ENCODE measurements at places on chromosomes 1 and 21.
A peak's percentile ranks its signal among the peaks of the same experiment; 100 is the strongest.

- no peak for DNase-seq
Measured at GRCh38 chr21:41825216-41825615, 53.9 kb downstream of the PRDM15 start.

DNA sequence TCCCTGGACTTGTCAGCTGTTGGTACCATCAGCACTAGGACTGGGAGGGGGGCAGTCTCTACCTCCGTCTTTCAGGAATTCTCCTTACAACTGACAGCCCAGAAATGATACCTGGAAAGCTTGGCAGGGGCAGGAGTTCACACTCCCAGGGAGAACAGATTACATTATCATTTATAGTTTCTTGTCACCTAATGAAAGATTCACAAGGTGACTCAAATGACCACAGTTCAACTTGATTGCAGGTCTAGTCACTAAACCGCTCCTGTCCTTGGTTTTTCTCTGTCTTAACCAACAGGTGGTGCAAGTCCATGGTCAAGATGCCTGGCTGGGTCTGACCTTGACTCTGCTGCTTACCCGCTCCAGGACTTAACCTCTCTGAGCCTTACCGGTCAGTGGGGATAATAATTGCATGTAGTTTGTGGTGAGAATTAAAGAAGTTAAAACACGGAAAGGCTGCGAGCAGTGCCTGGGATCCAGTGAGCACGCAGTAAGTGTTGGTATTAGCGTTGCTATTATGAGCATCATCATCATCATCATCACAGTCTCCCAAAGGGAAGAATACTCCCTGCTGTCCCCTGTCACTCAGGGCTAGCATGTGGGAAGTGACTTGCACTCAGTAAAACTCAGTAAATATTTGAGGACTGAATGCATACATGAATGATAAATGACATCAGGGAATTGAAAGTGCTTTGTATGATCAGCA is 125.3 kb upstream of the CD34 start:
- peak; percentile 52 for DNase-seq

GRCh38 chr1:155010211-155010918 is 7.8 kb downstream of the ZBTB7B start:
- no peak for DNase-seq

- peak; percentile 47 for DNase-seq
Measured at GRCh38 chr21:44082648-44083440, 24.4 kb upstream of the PWP2 start.

DNA sequence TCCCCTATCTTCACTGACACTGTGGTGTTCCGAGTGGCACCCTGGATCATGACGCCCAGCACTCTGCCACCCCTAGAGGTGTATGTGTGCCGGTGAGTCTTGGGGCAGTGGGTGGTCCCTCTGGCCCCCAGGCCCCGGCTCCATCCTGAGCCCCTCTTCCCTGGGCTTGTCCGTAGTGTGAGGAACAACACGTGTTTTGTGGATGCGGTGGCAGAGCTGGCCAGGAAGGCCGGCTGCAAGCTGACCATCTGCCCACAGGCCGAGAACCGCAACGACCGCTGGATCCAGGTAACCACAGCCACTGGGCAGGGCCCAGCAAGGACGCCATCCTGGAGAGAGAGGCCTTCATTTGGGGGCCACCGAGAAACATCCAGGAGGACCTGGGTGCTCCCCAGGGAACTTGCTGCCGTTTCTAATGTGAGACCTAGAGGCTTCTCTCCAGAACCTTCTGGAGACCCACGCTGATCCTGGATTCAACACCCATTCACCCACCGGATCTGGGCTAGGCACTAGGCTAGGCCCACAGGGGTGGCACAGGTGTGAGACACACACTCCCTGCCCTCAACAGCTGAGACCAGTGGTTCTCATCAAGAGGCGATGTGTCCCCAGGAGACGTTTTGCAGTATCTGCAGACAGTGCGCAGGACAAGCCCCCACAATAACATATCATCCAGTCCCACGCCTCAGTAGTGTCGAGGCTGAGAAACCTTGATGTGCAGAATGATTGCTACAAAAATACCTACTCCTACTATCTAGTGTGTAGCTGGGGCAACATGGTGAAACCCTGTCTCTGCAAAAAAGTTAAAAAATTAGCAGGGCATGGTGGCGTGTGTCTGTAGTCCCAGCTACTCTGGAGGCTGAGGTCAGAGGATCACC is 22.2 kb downstream of the PADI3 start:
- DNase-seq: no peak

DNA sequence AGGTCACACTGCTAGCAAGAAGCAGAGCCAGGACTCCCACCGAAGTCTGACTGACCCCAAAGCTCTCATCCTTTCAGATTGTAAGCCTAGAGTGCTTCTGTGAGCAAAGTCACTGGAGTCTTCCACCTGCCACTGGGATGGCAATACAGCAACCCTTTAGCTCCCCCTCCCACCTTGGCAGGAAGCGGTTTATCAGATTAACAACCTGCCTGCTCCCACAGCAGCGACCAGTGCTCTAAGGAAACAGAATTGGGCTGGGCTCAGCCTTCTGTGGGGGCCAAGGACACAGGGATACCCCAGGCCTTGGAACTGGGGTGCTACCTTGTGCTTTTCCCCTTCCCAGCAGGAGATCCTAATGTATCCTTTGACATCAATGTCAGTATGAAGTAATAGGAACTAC is 76.0 kb downstream of the GFI1 start:
- DNase-seq: no peak

DNA sequence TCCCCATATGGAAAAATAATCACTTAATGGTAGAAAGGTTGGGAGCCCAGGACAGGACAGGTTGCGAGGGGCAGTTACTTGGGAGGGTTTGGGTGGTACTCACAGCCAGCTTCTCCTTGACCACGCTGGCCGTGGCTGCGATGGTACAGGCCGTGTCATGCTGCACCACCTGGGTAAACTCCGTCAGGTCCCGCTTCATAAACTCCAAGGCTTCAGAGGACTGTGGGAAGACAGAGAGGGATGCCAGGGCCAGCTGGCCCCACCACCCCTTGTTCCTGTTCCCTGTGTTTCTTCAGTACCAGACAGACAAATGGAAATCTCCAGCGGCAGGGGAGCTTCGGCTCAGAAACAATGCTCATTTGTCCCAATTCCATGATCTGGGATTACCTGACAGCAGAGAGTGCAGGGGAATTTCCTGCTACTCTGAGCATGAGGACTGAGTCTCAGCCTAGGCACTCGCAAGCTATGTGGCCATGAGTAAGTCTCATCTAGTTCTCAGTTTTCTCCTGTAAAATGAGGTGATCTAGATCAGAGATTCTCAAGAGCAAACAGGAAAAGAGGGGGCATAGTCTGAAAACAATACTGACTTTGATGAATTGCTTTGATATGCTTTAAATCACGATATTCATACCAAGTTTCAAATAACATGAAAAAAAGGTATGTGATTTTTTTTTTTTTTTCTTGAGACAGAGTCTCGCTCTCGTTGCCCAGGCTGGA is 7.4 kb downstream of the BSDC1 start:
- no peak for DNase-seq

DNA sequence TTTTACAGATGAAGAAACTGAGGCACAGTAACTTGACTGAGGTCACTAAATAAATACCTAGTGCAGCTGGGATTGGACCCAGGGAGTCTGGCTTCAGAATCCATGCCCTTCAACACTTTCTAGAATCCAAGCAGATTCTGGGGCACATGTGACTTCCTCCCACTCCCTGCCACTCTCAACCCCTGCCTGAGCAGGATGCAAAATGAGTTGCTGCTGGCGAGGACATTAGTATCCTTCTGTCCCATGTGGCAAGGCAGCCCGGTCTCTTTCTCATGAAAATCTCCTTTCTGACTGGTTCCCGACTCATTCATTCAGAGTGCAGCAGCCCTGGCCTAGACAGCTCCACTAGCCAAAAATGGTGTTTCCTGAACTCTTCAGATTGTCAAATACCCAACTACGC is 28.4 kb downstream of the TNNT2 start:
- no peak for DNase-seq

DNA sequence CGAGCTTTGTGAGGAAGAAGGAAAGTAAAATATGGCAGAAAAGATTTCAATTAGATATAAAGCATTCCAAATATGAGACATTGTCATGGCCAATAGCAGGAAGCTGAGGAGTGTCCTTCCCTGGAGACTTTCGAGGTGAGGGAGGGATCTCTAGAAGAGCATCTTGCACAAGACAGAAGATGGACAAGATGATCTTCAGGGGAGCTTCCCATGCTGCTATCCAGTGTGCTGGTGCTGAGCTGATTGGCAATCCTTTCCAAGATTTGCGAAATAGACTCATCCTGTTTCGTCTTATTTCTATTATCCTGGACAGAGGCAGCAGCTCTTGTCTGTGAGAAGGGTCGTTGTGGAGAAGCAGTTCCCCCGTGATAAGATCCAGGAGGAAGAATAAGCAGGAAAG is 342.0 kb upstream of the CAMK1G start:
- DNase-seq: no peak

DNA sequence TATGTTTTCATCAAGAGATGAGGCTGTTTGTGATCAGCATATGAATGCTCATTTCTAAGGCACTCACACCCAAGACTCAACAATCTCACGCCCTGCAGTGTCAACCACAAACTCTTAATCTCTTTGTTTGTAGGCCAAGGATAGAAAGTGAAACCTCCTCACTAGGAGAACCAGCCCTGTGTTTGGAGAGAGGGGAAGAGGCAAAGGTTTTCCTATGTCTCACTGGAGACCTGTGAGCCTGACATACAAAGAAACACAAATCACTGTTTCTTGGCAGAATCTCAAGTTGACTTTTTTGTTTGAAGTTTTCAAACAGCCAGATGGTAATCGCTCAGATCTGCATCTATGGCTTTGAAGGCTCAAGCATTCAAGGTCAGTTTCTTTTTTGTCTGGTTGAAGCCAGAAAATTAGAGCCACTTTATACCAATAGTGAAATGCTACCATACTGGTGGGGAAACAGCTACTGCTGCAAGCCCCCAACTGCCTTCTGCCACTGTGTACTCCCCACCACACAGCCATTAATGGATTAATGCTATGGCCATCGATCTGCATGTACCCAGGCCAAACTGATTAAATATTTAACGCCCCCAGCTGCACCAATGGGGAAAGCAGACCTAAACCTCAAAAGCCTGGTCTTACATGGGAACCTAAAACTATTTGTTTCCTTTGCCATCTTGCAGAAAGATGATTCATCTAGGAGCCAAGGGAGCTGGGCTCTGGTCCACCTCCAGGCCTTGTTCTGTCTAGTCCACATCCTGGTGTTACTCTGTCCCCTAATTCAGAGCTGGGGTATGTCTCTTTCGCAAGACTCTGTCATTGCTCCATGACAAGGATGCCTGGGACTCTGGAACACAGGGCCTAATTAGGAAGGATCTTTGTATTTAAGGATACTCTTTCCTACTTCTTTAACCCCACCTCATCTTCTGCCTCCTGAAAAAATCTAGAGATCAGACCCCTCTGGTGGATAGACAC is 16.3 kb downstream of the PDZK1 start:
- peak; percentile 77 for DNase-seq

- DNase-seq: no peak
Measured at GRCh38 chr1:189726806-189727205, 750.9 kb downstream of the BRINP3 start.

DNA sequence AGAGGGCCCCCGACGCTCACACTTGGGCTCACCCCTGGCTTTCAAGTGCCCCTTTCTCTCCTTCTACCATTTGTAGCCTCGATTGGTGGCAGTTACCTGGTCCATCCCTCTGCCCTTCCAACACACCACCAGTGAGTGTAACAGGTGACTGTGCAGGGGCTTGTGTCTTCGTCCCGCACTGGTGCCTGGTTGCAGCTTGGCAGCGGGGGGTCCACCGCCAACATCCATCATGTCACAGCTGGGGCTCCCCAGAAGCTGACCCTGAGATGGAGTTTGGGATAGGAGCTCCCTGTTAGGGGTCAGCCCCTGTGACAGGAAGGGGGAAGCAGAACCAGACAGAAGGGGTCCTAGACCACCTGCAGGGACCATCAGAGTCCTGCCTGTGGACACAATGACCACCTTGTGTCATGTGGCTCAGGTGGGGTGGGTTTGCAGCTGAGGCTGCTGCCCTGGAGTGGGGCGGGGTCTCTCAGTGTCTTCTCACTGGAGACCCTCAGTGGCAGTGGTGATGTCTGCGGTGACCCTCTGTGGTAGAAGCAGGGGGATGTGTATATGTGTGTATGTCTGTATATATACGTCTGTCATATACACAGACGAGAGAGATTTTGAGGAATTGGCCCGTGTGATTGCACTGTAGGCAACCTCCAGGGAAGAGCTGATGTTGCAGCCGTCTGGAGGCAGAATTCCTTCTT is 3.6 kb upstream of the CALML6 start:
- DNase-seq: no peak

GRCh38 chr21:25970254-25970930 is 200.2 kb downstream of the APP start:
- peak; percentile 17 for DNase-seq

DNA sequence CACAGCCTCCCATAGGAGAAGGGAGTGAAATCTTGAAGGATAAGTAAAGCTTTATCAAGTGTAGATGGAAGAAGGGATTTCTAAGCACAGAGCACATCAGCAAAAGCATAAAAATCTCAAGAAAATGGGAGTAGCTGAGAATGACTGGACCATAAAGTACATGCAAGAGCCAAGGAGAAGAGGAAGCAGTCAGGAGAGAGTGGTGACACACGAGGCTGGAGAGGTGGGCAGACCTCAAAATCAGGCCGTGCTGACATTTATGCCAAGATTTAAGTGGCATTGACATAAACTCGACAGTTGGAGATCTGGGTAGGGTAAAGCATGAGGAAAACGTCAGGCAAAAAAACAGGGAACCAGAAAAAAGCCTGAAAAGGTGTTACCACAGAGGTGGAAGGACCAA is 62.3 kb downstream of the GFI1 start:
- DNase-seq: no peak

- DNase-seq: no peak
Measured at GRCh38 chr1:59523745-59524450, 227.0 kb downstream of the FGGY start.

GRCh38 chr1:229253151-229253974 is 17.5 kb upstream of the RAB4A start:
- DNase-seq: peak; percentile 81

GRCh38 chr1:206882555-206882954 is 14.7 kb upstream of the IL24 start:
- no peak for DNase-seq

- no peak for DNase-seq
Measured at GRCh38 chr1:240312872-240313271, 221.2 kb downstream of the FMN2 start.

DNA sequence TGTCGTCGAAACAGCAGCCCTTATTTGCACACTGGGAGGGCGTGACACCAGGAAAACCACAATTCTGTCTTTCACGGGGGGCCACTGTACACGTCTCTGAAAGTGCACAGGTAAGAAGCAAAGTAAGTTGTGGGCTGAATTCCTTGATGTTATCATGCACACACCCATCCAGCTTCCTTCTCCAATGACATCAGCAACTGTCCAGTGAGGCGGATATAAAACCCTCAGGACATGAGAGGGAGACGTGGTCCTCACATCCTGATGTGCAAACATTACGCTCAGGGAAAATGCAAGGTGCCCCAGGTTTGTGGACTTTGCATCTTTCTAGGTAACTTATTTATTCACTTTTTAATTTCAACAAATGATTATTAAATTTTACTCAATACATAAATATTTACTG is 3.0 kb downstream of the TFF1 start:
- DNase-seq: peak; percentile 39

DNA sequence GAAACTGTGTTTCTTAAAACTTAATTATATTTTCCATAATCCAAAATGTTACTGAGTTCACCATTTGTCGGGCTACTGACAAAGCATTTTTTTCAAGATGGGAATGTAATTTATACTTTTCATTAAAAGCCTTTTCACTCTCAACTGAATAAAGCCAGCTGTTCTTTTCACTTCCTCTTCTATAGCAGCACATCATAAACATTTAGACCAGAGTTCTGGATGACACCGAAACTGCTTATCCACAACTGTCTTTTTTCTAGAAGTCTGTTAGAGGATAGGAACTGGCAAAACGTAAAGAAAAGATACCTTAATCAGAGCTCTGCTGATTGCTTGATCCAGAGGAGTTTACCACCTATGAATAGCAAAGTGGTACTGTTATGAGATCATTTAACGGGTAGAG is 594.7 kb downstream of the ADGRL2 start:
- DNase-seq: no peak

All from kidney tubule cell (primary cell).